ENCODE measurements at places on chromosomes 13 and 19.

DNA sequence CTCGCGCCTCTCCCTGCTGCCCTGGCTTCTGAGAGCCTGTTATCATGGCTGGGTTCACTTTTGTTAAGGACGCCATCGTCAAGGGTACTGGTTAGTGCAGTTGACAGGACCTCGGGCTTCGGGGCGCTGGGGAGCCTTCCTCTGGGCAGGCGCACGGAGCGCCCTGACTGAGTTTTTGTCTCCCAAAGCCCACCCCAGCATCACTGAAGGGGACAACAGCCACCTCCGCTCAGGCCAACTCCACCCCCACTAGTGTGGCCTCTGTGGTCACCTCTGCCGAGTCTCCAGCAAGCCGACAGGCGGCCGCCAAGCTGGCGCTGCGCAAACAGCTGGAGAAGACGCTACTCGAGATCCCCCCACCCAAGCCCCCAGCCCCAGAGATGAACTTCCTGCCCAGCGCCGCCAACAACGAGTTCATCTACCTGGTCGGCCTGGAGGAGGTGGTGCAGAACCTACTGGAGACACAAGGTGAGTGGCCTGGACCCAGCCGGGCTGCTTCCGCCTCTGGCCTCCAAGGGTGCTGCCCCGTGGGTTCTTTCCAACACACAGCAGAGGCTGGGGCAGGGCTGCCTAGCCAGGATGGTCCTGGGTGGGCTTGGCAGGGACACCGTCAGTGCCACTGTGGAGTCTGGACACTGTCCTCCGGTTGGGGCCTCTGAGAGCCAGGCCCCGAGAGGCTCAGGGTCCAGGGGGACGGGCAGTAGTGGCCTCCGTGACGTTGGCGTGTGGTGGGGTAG, 16.9 kb downstream of the TSSK6 start:
- DNase-seq: no peak

GRCh38 chr13:97953376-97953970, at the start of gene IPO5:
TSS of gene IPO5 (plus strand) at chr13:97953675. CDS start at chr13:97976697, 23,022 bp downstream.
- DNase-seq: no peak

- DNase-seq: no peak
Measured at GRCh38 chr13:110689711-110690110, 16.2 kb downstream of the CARS2 start.

DNA sequence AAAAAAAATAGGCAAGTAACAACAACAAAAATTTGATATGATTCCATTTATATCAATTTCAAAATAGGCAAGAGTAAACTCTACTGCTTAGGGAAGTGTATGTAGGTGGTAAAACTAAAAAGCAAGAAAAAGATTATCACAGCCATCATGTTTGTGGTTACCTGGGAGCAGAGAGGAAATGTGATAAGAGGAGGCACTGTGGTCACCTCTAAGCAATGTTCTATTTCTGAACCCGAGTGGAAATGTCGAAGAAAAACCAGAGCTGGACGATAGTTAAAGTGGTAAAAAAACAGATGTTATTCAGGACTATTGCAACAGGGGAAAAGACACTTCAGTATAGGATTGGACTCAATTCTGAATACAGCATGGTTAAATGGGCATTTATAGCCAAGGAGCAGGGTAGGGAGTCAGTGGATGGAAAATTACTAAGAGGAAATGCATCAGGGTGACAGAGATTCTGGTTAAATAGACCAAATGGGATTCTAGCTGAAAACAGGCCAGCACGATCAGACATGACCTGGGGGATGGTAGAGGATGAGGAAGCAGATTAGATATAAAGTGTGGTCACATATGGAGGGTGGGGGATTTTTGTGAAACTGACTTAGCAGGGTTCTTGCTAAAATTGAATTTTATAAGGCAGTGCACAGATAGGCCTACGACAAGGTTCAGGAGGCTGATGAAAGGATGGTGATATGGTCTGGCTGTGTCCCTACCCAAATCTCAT, 6.0 kb upstream of the TEX30 start:
- DNase-seq: peak; percentile 67

DNA sequence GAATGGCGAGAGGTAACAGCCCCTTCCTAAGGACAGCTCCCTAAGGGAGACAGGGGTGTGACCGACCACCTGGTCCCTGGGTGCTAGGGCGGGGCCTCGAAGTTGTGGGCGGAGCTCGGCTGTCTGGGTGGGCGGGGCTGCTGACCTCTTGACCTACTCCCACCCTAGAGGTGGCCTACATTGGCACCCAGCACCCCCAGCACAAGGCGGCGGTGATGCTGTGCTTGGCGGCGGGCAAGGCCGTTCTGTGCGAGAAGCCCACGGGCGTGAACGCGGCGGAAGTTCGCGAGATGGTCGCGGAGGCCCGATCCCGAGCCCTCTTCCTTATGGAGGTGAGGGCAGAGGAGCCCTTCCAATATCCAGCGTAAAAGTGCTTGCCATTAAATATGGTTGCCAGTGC, 2.4 kb downstream of the DHDH start:
- DNase-seq: no peak

GRCh38 chr13:65600702-65601101, 1629.4 kb downstream of the PCDH9 start:
- DNase-seq: no peak

DNA sequence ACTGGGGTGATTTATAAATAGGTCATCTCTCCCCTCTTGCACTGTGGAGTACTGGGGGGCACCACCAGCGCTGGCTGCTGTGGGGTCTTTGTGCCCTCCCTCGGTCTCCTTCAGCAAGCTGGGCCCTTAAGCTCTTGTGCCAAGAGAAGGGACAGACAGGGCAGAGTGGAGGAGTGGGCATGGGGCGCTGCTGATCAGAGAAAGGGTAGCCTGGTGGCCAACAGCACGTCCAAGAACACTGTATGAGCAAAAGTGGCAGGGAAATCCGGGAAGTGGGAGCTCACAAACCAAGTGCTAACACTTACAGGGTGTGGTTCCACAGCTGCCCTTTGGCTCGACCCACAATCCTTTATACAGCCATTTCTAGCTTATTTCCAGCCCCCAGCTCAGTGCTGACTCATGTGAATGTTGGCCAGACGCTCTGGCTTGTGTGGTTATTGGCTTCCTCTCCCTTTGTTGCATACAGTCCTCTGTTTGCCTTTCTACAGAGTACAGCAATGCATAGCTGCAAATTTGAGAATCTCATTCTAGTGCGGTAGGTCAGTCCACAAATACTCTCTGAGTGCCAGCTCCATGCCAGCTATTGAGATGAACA, 298.8 kb downstream of the SHISA2 start:
- no peak for DNase-seq

DNA sequence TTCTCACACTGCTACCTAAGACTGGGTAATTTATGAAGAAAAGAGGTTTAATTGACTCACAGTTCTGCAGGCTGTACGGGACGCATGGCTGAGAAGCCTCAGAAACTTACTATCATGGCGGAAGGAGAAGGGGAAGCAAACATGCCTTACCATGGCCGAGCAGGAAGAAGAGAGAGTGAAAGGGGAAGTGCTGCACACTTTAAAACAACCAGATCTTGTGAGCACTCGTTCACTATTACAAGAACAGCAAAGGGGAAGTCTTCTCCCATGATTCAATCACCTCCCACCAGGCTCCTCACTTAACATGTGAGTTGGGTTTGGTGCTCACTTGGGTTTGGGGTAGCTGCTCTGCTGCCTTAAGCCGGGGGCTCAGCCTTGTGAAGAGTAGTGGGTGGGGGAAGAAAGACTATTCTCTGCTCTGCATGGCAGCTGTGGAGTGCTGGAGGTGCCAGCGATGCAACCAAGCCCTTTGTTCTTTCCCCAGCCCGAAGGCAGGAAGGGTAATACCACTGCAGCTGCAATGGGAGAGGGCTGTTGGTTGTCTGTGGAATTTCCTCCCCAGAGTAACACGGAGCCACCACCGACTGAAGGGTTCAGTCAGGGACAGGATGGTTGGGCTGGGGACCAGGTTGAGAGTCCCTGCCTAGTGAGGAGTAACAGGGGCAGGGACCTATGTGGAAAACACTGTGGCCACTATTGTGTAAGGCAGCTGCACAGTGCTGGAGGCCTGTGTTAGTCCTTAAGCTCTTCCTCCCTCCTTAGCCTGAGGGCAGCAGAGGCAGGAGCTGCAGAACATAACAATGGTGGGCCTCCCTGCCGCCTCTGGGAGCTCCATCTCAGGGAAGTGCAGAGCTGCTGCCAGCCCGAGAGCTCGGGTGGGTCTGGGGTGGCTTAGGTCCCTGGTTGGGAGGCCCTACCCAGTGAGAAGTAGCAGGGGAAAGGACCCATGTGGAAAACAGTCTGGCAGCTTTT, 1262.5 kb downstream of the EFNB2 start:
- no peak for DNase-seq

- DNase-seq: no peak
Measured at GRCh38 chr19:10523135-10523636, 5.9 kb upstream of the S1PR5 start.

DNA sequence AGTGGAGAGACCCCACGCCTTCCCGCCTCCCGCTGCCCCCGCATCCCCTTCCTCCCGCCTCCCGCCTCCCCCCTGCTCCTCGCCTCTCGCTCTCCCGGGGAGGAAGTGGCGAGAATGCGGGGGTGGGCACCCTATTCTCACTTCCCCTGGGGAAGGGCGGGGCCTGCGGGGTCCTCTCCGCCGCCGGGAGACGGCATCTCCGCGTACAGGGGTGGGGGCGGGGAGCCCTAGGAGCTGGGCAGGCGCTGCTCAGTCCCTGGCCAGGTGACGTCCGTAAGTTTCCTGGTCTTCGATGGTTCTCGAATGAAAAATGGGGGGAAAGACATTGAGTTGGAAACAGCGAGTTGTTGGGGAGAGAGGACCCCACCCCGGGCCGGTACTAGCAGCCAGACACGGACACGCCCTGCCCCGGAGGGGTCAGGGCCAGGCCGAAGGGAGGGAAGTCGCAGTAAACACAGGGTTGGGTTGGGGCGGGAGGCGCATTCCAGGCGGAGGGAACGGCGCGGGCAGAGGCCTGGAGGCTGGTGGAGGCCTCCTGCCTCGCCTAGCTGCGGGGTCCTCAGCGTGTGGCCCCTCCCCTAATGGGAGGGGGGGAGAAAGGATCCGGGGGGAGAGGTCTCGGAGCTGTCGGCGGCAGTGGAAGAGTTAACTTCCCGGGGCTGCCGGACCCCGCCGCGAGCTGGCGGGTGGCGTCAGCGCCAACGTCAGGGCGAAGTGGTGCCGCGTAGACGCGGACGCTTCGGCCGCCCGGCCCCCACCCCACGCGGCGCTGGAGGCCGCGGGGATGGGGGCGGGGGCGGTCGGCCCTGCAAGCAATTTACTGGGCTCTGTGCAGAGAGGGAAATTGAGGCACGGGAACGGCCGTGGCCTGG, 10.4 kb upstream of the JUND start:
- DNase-seq: peak; percentile 67

DNA sequence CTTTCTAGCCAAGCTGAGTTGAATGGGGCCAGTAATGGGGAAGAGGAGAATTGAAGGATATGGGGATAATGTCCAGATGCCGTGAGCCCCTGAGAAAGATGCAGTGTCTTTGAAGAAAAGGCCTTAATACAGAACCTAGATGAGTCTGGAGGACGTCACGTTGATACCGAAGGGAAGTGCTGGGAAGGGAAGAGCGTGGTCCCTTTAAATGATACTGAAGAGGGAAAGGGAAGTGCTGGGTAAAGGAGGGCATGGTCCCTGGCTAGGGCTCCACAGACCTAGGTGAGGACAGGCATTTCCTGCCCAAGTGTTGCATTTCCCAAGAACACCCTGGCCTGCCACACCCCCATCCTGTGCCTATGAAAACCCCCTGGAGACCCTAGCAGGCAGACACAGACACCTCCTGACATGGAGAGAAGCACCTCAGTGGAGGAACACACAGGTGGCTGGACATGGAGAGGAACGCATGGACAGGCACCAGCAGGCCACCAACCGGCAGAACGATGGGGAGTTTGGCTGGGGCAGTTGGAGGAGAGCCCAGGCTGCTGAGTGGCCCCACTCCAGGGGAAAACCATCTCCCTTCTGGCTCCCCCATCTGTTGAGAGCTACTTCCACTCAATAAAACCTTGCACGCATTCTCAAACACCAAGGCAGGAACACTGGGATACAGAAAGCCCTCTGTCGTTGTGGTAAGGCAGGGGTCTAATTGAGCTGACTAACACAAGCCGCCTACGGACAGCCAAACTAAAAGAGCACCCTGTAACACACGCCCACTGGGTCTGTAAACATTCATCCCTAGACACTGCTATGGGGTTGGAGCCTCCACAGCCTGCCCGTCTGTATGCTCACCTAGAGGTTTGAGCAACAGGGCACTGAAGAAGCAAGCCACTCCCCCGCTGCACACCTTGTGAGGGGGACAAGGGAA, 34.9 kb upstream of the POMP start:
- DNase-seq: no peak

GRCh38 chr19:57682226-57682766, 519 bp downstream of the ZNF551 start:
- no peak for DNase-seq

- peak; percentile 52 for DNase-seq
Measured at GRCh38 chr19:40549007-40549708, 27.5 kb upstream of the SHKBP1 start.

DNA sequence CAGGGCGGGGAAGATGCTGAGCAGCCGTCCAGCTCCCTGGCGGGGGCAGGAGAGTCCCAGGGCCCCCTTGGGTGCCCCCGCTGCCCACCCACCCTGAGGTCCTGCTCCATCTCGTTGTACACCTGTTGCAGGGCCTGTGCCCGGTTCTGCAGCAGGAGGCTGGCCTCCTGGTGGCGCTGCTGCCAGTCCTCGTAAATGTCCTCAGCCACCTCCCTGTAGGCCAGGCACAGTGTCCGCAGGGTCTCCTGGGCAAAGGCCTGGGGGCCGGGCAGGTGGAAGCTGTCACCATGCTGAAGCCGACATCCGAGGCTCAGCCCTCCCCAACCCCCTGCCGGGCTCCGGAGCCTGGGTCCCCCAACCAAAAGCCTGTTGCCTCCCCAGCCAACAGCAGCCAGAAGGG, 20.2 kb downstream of the ATP8B3 start:
- DNase-seq: no peak

- no peak for DNase-seq
Measured at GRCh38 chr13:66716538-66716937, 513.6 kb downstream of the PCDH9 start.

DNA sequence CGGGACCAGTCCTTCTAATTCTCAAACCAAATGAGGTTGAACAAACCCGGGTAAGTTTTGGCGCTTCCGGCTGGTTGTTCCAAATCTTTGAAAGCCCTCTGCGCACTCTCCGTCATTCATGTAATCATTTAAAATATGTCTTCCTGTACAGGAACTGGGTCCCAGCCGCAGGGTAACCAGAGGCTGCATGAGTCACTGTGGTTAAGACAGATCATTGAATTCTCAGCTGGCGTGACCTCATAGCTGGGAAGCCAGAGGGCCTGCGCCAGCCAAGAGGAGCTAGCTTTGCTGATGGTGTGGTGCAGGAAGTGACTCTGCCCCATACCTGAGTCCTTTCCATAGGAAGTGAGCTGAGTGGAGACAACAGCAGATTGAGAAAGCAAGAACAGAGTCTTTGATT, 135.2 kb downstream of the TSHZ3 start:
- DNase-seq: peak; percentile 98

- no peak for DNase-seq
Measured at GRCh38 chr13:72637561-72637960, 89.9 kb downstream of the MZT1 start.

- no peak for DNase-seq
Measured at GRCh38 chr19:29596080-29596727, 9.9 kb upstream of the POP4 start.
